ENCODE measurements at places on chromosomes 5 and 9.

DNA sequence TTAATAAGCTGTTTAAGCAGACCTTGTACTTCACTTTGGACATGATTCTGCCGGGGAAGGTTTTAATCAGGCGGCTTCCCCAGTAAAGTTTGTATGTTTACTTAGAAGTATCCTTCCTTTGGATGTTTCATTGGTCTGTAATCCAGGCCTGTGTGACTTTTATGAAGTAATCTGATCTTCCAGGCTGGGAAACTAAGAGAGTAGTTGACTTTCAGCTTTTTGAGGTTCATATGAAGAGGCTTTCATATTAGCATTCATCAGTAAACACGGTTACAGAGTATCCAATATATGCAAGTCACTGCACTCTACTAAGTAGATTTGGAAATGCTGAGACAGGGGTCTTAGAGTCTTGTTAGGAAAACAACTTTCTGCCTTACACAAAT, 1.1 kb downstream of the DNAJC21 start:
- no peak for DNase-seq

DNA sequence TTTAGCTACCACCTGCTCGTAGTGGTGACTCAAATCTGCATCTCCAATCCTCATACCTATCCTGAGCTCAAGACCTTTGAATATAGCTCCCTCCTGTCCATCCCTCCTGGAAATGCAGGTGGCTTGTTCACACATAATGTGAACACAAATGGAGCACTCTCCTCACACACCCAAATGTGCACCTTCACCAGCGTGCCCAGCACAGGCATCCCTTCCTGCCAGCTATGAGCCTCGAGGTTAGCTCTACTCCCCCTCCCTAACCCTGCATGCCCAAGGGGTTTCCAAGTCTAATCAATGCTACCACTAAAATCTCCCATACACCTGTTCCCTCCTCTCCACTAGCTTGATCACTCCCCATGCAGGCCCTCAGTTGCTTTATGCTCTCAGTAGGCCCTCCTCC, 2.2 kb upstream of the TGFBI start:
- no peak for DNase-seq

- DNase-seq, result no peak
Observed at GRCh38 chr5:32027717-32028458, 146.2 kb downstream of the GOLPH3 start.

DNA sequence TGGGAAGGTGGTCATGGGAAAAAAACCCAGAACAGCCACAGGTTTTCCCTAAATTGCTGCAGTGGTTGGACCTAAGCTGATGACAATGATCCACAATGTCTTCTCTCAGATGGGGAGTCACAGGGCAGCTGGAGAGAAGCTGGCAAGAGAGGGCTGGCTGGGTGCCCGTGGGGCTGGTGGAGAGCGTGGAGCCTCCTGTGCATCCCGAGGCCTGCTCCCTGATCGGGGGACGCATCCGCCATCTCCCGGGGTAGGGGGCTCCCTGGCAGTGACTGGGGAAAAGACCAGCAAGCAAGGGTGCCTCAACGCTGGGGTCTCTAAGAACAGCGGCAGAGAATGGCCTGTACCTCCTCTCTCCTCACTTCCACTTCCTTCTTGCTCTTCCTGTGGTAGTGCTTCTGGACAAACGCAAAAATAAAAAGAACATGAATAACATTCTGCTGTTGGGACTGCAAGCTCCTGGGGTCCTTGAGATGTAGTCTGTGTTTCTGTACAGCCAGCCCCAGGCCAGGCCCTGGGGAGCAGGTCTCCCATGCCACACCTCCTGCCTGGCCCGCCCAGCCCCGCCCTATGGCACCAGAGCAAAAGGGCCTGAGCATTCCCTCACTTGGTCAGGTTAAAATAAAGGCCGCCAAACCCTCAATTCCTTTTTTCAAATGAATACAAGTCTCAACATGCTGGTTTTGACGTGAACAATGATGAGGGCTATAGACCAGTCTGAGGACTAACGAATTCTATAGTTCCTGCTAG, 7.0 kb upstream of the MRNIP start:
- DNase-seq, result no peak
